ENCODE measurements at places on chromosomes 7 and 10. TPM values are rescaled to one million over a fixed set of nuclear protein-coding genes. Genes with fewer than 3 reads are reported as not detected.

EPO gene
- polyA plus RNA-seq: not detected

DNA sequence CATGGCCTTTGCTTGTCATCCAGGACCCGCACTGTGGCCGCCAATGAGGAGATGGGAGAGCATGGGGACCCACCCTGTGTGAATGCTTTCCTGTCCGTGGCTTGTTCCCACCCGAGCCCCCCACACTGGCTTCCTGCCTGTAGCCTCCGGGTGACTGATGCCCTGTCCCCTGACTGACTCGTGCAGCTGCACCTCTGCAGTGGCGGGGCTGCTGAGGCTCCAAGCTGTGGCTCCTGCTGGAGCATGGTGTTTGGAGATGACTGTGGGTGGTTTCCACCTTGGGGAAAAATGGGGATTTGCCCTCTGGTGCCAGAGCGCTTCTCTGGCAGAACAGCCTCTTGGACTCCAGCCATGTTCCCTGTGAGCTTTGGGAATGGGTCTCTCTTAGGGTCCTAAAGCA, 2.1 kb downstream of the CAMK1D start:
- no peak for DNase-seq

- no peak for DNase-seq
These were observed 73.2 kb downstream of the DNAJB6 start for GRCh38 chr7:157409753-157410727.

GRCh38 chr10:51082857-51083256, 8.6 kb downstream of the PRKG1 start:
- no peak for DNase-seq

GRCh38 chr7:148863324-148863723, 20.8 kb downstream of the EZH2 start:
- DNase-seq: no peak

DNA sequence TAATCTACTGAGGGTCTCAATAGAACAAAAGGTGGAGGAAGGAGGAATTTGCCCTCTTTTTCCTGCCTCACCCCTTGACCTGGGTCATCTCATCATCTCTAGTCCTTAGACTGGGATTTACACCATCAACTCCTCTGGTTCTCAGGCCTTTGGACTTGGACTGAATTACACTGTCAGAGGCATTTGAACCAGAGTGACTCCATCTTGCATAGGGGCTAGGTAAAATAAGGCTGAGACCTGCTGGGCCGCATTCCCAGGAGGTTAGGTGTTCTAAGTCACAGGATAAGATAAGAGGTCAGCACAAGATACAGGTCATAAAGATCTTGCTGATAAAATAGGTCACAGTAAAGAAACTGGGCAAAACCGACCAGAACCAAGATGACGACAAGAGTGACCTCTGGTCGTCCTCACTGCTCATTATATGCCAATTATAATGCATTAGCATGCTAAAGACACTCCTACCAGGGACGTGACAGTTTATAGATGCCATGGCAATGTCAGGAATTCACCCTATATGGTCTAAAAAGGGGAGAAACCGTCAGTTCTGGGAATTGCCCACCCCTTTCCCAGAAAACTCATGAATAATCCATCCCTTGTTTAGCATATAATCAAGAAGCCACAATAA, 84.0 kb downstream of the C1GALT1 start:
- DNase-seq: no peak

DNA sequence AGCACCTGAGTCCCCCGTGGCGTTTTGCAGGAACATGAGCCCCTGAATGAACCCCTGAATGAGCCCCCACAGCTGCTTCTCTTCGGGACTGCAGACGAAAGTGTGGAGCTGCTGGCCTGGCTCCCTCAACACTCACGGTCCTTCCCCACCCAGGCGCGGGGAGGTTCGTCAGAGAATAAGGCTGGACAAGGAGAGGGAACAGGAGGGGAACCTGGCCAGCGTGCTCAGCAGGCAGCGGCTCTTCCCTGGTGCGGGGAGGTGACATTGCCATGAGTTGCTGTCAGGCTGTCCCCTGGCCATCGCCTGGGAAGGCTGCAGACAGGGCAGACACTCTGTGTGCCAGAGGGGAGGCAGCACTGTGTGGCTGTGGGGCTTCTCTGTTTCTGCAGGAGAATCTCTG, 80.9 kb upstream of the SHH start:
- DNase-seq: no peak

- DNase-seq: no peak
These were observed 27.6 kb upstream of the GARS1 start for GRCh38 chr7:30567081-30567480.

All from stomach (tissue), 19 donors.